Fibroblast of villous mesenchyme (primary cell): ENCODE measurements at places on chromosomes 3 and 15. TPM values are rescaled to one million over a fixed set of nuclear protein-coding genes. Genes with fewer than 3 reads are reported as not detected.

DNA sequence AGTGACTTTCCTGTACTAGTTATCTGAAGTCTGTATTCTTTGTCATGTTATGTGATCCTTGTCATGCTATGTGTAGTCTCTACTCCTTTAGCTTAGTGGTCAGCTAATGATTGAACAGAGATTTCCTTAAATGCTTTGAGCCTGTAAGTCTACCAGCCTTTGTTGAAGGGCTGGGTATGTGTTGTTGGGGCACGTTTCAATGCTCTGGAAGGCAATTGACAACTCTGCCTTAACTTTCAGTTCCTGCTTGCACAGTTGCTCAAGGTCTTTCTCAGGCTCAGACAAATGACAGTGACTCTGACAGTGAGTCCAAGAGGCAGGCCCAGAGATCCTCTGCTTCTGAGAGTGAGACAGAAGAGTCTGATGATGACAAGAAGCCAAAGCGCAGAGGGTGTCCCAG is 89.3 kb downstream of the CHD2 start:
- no peak for DNase-seq

DNA sequence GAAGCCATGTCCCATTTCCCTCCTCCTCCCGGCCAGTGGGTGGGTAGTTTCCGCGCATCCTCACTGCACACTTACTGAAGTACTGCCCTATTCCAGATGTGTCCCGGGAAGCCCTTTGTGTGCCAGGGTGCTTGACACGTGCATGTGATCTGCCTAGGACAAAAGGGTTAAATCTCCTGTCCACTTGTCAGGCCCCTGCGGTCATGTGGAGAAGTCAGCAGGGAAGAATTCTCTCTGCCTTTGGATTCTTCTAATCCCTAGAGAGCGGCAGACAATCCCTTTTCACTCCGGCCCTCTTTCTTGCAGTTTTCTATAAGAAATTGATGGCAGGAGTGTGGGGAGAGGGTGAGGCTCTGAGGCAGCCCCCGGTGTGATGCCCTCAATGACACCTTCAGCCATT is 19.8 kb downstream of the ST8SIA2 start:
- DNase-seq = no peak

The GPR27 gene
- not detected in 2 replicates for total RNA-seq

GRCh38 chr3:77887611-77888010 is 847.7 kb downstream of the ROBO2 start:
- DNase-seq = peak; percentile 30

DNA sequence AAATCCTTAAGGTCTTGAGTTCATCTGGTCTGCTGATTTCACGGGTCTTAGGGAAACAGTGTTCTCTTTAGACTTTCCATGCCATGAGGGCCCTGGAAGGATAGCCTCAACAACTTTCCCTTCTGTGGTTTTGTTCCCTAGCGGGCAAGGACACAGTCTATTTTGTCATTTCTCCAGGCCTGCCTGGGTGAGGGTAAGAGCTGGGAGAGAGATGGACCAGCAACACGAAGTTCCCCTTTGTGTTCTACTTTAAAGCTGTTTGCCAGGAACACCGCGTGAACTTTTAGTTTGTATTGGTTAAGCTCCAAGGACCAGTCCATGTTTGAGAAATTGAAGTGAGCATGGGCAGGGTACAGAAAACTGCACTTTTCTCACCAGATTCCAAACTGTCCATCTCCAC is 20.9 kb downstream of the ST3GAL6 start:
- no peak for DNase-seq

The TMEM40 gene
- total RNA-seq = under 0.01 TPM in 1 of 2 replicates, not detected in the other

- DNase-seq = no peak
Measured at GRCh38 chr3:120554812-120555606, 41.1 kb upstream of the NDUFB4 start.

DNA sequence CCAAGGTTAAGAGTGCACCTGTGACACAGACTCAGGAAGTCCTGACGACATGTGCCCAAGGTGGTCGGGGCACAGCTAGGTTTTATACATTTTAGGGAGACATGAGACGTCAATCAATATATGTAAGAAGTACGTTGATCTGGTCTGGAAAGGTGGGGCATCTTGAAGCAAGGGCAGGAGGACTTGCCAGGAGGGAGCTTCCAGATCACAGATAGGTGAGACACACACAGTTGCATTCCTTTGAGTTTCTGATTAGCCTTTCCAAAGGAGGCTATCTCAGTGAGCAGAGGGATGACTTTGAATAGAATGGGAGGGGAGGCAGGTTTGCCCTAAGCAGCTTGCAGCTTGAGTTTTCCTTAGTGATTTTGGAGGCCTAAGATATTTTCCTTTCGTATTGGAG is 257.4 kb downstream of the CGGBP1 start:
- no peak for DNase-seq

The RASA2 gene
- total RNA-seq = 11.3 and 18.1 TPM in 2 replicates

GRCh38 chr3:179560791-179561190 is 1.9 kb upstream of the ACTL6A start:
- no peak for DNase-seq

The LIPC gene
- 0.86 and 0.97 TPM in 2 replicates for total RNA-seq

- peak; percentile 68 for DNase-seq
Measured at GRCh38 chr3:190696777-190697501, 165.6 kb downstream of the GMNC start.

- peak; percentile 50 for DNase-seq
Measured at GRCh38 chr15:55649058-55649423, 60.9 kb upstream of the PYGO1 start.

GRCh38 chr3:125428216-125428830 is 53.2 kb upstream of the ZNF148 start:
- DNase-seq = no peak

GRCh38 chr3:187281191-187281714 is 10.3 kb downstream of the MASP1 start:
- peak; percentile 99 for DNase-seq

The RPL4 gene
- total RNA-seq = 1,273 and 2,415 TPM in 2 replicates

DNA sequence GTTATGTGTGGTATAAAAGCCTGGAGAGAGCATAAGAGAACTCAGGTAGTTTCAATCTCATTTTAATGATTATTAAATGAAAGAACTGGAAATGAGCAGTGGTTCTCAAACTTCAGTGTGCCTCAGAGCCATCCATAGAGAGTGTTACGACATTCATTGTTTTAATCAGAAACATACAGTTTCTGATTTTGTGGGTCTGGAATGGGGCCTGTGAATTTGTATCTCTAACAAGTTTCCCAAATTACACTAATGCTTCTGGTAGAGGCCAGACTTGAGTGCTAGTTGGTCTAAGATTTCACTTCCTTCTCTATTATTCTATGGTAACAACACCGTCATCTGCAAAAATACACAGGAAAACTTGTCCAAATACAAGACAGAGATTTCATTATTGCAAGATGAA is 292.0 kb upstream of the NECTIN3 start:
- DNase-seq = no peak
